ENCODE measurements at places on chromosomes 3 and 15. TPM values are rescaled to one million over a fixed set of nuclear protein-coding genes. Genes with fewer than 3 reads are reported as not detected.
A peak's percentile ranks its signal among the peaks of the same experiment; 100 is the strongest.

Gene ERICH6
- not detected for polyA plus RNA-seq

- peak; percentile 47 for DNase-seq
Measured at GRCh38 chr3:101638261-101638745, 38.6 kb downstream of the ZBTB11 start.

- DNase-seq: no peak
Measured at GRCh38 chr3:40715551-40715950, 190.8 kb downstream of the ZNF621 start.

- DNase-seq: no peak
Measured at GRCh38 chr15:60913900-60914299, 315.2 kb downstream of the RORA start.

DNA sequence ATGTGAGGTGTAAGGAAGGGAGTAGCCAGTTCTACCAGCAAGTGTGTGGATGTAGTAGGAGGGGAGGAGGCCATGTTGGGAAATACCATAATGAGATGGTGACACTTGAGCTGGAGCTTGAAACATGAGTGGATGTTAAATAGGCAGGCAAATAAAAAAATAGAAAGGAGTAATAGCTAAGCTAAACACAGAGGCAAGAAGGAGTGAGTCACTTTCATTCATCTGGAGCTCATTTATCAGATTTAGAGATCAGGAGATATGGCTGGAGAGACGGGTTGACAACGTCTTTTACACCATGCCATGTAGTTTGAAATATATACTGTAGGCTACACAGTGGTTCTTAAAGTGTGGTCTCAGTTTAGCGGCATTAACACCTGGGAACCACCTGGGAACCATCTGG is 390.5 kb downstream of the DIPK2A start:
- DNase-seq: no peak

Gene A4GNT
- polyA plus RNA-seq: not detected

DNA sequence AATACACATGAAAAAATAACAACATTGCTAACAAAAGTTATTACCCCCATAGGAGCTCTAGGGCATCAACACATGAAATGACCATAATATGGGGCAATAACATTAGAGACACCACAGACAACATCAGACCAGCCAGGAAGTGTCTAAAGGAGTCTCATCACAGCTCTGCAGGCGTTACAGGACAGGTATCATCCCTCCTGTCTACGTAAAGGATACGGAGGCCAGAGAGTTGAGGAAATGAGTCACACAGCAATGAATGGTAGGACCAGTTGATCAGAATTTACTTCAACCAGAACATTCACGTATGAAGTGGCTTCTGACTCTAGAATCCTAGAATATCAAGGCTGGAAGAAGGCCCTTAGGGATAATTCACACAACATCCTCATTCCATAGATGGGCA is 1.8 kb downstream of the NME9 start:
- no peak for DNase-seq
